Testis (tissue), 5 donors: ENCODE measurements at places on chromosomes 11 and 22.

GRCh38 chr22:29750029-29750428 is 16.8 kb downstream of the ZMAT5 start:
- DNase-seq, result no peak

DNA sequence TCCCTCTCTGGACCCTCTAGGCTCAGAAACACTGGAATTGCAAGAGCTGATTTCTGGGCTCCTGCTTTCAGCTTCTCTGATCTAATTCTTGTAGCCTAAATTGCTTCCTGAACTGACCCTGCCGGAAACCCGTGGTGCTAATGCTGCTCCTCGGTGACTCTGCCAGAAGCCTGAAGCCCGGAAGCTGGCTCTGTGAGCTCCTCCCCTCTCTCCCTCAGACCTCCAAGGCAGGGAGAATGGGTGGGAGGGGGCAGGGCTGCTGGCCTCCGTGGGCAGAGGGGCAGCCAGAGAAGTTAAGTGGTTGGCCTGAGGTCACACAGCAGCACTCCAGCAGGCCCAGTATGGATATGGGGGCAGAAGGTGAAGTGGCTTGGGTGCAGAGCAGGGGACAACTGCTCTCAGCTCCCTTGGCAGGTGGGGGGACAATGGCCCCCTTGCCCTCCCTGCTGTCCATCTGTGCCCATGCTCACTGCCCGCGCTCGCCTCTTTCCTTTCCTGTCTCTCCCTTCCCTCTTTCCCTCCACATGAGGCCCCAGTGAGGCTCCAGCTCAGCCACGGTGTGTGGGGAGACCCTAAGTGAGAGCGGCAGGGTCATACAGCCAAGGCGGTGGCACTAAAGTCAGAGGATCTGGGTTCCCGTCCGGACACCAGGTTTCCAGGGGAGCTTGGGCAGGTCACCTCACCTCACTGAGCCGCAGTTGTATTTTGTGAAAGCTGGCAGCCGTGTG is 16.2 kb downstream of the CAPN5 start:
- DNase-seq, result peak; percentile 73

- DNase-seq, result no peak
Observed at GRCh38 chr11:73281201-73281741, 9.1 kb downstream of the P2RY6 start.

DNA sequence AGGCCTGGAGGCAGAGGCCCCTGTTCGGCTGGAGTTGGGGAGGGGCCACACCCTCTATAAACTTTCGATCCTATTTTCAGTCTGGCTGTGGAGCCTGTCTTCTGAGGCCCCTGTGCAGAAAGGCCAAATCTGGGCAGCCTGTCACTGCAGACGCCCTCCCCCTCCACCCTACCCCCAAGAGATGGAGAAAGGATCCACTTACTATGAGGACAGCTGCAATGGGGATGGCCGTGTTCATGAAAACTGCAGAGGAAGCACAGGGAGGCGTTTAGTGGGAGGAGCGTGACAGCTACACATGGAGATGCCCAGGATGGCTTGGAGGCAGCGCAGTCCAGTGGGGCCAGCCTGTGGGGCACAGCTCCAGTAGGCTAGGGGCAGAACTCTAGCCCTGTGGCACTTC is 43.5 kb upstream of the KCNJ11 start:
- DNase-seq, result no peak

DNA sequence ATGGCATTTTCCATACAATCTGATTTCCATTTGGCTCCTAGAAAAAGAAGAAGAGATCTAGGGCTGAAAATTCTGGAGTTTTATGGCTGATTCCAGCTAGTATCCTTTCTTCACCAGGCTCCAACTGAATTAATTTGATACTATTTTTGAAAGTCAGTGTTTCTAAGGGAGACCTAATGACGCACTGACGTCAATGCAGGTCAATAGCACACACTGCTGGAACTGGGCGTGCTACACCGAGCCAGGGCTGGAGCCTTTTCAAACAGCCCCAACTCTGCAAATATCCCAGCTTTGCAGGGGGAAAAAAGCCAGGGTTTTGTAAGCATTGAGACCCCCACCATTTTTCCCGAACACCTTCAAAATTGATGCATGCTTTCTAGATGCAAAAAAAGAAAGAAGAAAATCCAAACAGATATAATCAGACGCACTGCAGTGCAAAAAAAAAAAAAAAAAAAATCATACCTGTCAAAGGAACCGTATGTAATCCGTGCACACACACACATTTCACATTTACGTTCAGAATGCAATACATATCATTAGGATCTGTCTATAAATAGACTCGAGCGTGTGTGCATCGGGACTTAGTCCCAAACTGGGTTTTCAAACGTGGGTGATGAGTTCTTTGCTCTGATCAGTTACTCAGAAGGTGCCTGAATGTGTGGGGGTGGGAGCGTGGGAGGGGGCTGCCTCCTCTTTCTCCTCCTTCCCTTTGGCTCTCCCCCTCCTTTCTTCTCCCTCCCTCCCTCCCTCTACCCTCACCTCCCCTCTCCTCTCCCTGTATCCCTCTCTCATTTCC is 124.5 kb upstream of the HSD17B12 start:
- DNase-seq, result peak; percentile 88

GRCh38 chr11:9535189-9535781 is 38.2 kb upstream of the WEE1 start:
- DNase-seq, result peak; percentile 76

GRCh38 chr11:22031791-22032190 is 161.1 kb upstream of the ANO5 start:
- DNase-seq, result no peak

- DNase-seq, result no peak
Observed at GRCh38 chr22:49965091-49966040, 4.8 kb downstream of the PIM3 start.

GRCh38 chr22:40995821-40996220 is 44.6 kb downstream of the RBX1 start:
- no peak for DNase-seq

- DNase-seq, result no peak
Observed at GRCh38 chr22:44288913-44289312, 23.8 kb downstream of the SHISAL1 start.

GRCh38 chr11:114258696-114259095 is 37.5 kb upstream of the NNMT start:
- DNase-seq, result no peak

- DNase-seq, result no peak
Observed at GRCh38 chr11:104043678-104044239, 7.3 kb downstream of the DDI1 start.

DNA sequence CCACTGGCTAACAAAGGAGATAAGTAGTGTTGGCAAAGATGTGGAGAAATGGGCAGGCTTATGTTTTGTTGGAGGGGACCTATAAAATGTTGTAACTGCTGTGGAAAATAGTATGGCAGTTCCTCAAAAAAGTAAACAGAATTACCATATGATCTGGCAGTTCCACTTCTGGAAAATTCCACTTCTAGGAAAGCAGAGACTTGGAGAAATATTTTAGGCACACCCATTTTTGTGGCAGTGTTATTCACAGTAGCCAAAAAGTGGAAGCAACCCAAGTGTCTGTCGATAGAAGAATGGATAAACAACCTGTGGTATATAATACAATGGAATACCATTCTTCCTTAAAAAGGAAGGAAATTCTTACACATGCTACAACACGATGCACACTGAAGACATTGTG is 57.0 kb upstream of the ADORA2A start:
- DNase-seq, result no peak

GRCh38 chr11:24514219-24514594 is 17.4 kb downstream of the LUZP2 start:
- no peak for DNase-seq

DNA sequence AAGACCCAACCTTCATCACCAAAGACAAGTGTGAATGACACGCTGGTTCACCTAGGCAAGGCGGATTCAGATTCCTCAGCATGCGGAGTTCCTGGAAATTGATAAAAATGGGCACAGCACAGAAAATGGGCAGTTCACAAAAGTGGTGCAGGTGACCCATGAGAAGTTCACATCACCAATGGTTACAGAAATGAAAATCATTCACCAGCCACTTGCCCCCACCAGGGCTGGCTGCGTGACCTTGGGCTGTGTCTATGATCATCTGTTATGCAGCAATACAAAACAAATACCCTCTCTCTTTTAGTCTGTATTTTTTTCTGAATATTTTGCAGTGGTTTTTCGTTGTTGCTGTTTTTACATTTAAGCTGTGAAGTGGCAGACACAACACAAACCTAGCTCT is 415.9 kb downstream of the TBC1D22A start:
- no peak for DNase-seq

- DNase-seq, result no peak
Observed at GRCh38 chr11:85740481-85741400, 54.7 kb upstream of the CCDC89 start.

DNA sequence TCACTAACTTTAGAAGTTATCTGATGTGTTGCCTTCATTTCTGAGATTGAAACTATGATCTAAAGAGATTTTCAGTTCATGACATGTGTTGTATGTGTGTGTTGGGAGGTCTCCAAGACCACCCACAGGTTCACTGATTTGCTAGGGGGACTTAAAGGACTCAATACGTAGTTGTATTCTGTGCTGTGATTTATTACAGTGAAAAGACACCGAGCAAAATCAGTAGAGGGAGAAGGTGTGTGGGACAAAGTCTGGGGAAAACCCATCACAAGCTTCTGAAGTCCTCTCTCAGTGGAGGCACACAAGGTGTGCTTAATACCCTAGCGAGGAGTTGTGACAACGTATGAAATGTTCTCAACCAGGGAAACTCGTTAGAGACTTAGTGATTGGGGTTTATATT is 35.6 kb downstream of the RNF169 start:
- no peak for DNase-seq
